Common myeloid progenitor, CD34-positive (primary cell): ENCODE measurements at places on chromosomes 2 and 18.

GRCh38 chr2:238398577-238398976 lies 28.1 kb upstream of the ASB1 start:
- no peak for DNase-seq

- no peak for DNase-seq
These were observed 24.9 kb downstream of the CIDEA start for GRCh38 chr18:12278741-12279682.

DNA sequence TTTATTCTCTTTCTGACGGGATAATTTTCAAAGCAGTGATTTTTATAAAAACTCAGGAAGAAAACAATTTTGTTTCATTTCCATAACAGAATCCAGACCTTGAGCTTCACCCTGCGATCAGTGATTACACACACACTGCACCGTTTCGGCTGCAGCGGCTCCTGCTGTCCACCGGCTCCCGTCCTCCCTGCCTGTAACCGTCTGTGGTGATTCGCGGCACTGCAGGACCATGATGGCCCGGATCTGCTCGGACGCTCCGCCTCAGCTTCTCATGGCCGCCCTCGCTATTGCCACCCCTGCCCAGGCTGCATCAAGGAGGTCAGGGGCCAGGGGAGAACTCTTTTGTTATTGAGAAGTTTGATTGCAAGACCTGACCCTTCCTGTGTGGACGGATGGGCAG lies 246.1 kb downstream of the TWIST2 start:
- DNase-seq, result no peak

GRCh38 chr2:167726788-167727187 lies 520.6 kb downstream of the STK39 start:
- DNase-seq, result no peak
